ENCODE measurements at places on chromosomes 2 and 18.
A peak's percentile ranks its signal among the peaks of the same experiment; 100 is the strongest.

- no peak for DNase-seq
Measured at GRCh38 chr18:55777666-55778304, 189.8 kb upstream of the TCF4 start.

DNA sequence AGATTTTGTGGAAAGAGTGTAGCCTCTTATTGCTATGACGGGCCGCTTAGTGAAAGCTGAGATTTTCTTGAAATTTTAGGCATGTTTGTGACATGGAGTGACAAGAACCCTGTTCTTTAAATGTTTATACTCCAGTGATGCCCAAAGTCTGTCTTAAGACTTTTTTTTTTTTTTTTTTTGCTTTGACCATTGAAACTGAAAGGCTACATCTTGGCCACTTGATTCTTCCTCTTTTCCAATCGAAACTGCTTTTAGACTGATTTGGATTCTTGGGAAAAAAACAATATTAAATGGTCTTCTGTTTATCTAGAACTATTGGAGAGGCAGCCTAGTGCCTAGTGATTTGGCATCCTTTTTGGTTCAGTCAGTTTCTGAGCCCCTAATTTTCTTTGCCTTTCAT is 2.4 kb upstream of the SLC8A1 start:
- no peak for DNase-seq

DNA sequence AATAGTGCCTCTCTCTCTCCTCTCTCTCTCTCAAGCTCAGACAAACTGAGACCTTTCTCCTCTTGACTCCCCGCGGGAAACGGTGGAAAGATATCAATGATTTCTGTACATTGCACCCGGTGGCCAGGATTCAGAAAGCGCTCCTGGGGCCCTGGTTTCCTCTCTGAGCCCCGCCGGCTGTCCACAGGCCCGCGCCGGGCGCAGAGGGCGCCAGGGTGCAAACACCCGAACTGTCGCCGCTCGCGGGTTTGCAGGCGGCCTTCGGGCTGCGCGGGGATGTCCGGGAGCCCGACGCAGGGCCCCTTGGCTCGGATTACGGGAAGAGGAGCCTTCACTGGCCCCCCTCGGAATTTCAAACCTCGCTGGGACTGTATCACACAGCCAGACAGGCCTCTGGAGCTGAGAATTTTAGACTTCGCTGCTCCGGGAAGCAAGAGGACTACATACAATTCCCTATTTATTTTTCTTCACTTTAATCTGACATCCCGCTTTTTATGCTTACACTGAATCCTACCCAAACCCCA is 5.2 kb upstream of the EN1 start:
- DNase-seq, result no peak

DNA sequence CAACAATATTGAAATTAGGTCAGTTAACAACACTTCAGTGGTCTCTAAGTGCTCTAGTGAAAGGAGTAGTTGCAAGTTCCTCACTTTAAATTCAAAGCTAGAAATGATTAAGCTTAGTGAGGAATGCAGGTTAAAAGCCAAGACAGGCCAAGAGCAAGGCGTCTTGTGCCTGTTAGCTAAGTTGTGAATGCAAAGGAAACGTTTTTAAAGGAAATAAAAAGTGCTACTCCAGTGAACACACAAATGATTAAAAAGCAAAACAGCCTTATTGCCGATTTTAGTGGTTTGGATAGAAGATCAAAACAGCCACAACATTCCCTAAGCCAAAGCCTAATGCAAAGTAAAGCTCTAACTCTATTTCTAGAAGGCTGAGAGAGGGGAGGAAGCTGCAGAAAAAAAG is 44.7 kb downstream of the ANTXR1 start:
- no peak for DNase-seq

- no peak for DNase-seq
Measured at GRCh38 chr2:229392196-229392595, 121.1 kb upstream of the PID1 start.

- no peak for DNase-seq
Measured at GRCh38 chr18:80159713-80160636, 50.9 kb downstream of the ADNP2 start.

DNA sequence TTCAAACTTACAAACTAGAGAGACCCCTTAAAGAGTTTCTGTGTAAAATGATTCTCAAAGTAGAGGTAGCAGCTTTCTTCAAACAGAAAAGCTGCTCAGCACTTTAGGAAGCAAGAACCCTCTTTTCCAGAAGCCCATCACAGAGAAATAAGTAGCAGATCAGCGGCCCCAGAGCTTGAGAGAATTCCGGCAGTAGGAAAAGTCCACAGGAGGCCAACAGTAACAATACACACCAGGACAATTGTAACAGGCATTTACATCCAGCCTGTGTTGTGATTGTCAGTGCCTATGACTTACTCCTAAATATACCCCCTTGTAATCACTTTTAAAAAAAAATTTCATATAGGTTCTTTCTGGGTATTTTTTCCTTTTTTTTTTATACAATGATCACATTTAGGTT is 161.4 kb upstream of the ACVR2A start:
- DNase-seq, result no peak

GRCh38 chr2:33034784-33035183 is 88.0 kb downstream of the LTBP1 start:
- DNase-seq, result no peak

DNA sequence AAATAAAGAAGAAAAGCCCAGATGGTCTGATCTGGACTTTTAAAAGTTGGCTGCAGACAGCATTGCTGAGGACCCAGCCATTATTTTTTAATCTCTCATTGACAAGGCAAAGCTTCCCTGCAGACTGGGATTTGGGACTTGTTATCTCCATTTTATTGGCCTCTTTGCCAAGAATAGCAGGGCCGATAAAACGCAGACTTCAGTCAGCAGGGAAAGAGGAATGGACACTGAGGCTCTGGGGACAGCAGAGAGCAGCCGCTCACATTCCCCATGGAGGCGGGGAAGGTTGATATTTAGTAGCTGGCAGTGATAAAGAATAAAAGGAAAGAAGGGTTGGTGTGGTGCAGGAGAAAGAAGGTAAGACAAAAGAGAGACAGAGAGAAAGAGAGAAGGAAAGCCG is 350.1 kb upstream of the PIK3C3 start:
- DNase-seq, result no peak

DNA sequence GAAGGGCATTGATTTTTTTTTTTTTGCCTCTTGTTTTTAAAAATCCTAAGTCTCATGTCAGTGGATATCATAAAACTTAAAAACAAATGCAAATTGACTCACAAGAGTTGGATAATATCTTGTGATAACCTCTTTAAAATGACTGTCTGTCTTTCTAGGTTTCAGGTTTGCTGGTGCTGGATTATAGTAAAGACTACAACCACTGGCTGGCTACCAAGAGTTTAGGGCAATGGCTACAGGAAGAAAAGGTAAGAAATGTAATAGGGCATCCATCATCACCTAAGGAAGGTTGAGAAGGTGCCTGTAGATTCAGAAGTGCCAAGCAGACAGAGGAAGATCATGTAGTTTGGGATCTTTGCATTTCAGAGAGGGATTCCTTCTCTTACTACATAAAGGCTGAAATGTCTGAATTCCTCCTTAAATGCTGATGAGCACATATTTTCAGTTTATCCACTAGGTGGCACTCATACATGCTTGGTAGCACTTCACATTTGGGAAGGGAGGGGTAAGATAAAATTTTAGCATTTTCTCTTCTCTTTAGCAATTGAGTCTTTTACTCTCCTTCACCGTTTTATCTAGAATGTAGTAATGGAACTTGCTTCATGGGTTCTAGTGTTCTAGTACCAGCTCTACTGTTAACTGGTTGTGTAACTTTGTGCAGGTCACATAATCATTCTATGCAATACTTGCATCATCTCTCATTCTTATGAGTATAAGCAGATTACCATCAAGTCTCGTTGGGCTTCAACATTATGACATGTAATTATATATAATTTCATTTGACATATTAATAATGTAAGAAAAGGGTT is 21.1 kb downstream of the CPS1 start:
- DNase-seq, result peak; percentile 11

- no peak for DNase-seq
Measured at GRCh38 chr2:144554492-144555210, 34.7 kb upstream of the ZEB2 start.

GRCh38 chr2:5057891-5058351 is 634.3 kb upstream of the SOX11 start:
- DNase-seq, result peak; percentile 74

GRCh38 chr2:229943770-229944449 is 21.6 kb downstream of the FBXO36 start:
- DNase-seq, result no peak

GRCh38 chr2:66452917-66453316 is 18.0 kb downstream of the MEIS1 start:
- DNase-seq, result no peak

DNA sequence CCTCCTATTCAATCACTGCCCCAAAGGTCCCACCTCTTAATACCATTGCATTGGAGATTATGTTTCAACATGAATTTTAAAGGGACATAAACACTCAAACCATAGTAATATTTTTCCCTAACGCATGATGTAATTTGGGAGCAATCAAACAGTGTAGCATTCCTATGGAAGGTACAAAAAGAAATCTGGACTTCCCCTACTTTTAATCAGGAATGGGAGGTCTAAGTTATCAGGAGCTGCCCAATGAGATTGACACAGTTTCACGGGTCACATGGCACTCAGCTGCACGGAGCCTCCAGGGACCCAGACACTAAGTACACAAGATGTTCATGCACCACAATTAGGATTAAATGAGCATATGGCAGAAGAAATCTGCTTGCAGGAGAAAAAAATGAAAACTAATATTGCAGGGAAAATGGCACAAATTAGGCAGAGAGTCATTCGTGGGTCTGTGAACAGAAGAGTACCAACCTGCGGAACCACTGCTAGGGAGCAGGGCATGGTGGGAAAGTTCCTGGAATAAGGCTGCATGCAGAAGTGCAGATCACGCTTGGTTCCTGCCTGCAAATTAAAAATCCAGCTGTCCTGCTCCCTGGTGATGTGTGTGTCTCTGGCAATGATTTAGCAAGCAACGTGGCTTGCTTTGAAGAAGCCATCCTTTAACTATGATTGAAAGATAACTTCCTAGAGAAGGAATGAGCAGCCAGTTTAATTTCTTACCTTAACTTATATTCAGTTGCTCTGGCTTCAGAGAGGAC is 326.6 kb upstream of the ID2 start:
- DNase-seq, result no peak

DNA sequence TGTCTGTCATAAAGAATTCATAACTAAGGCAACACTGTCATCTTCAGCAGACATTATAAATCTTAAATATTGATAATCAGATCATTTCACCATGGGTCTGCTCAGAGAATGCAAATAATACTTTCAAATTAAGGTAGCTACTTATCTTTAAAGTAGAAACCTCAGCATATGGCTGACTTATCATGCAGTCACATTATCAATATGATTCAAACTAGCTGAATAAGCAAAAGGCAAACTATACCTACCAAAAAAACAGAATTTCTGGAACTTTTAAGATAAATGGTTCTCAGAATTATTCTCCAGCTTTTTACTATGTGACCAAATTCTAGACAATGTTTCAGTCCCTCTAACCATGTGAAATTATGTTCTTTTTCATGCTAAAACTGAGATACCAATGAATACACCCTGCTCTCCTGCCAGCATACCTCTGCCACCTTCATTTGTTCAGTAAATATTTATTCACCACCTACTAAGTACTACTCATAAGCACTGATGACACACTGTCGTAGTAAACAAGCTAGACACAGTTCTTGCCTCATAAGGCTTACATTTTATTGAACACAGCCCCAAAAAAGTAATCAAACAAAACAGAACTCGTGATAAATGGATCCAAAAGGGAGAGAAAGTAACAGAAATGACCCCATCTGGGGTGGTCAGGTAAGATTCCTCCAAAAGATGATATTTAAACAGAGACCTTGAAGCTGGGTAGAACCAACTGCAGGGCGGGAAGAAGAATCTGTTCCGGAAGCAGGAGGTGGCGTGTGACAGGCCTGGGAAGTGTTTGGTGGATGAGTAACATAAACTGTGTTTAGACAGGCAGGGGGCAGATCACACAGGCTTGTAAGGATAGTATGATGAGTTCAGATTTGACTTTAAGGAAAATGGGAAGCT is 17.7 kb downstream of the SPIRE1 start:
- no peak for DNase-seq

- DNase-seq, result no peak
Measured at GRCh38 chr18:57441071-57441794, 6.1 kb downstream of the ONECUT2 start.

- no peak for DNase-seq
Measured at GRCh38 chr2:203562268-203562667, 27.2 kb upstream of the RAPH1 start.

- DNase-seq, result no peak
Measured at GRCh38 chr2:144479138-144479537, 40.8 kb downstream of the ZEB2 start.

GRCh38 chr2:203242518-203242917 is 3.7 kb downstream of the CYP20A1 start:
- no peak for DNase-seq

GRCh38 chr2:27717070-27717795 is 53.5 kb downstream of the SLC4A1AP start:
- no peak for DNase-seq

DNA sequence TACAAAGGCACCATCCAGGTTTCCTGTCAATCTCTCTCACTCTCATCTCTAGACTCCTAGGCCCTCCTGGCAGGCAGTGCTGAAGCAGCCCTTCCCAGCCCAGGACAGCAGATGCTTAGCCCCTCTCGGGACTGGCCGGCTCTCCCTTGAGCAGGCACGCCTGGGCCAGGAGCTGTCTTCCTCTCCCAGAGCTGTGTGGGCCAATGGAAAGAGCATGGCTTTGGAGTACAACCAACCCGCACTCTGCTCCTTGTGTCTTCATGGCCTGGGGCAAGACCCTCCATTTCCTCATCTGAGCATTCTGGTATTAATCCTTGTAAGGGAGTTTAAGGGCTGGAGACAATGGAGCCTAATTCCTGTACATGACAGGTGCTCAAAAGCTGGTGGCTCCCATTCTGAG is 97.2 kb downstream of the CAPN13 start:
- DNase-seq, result no peak

DNA sequence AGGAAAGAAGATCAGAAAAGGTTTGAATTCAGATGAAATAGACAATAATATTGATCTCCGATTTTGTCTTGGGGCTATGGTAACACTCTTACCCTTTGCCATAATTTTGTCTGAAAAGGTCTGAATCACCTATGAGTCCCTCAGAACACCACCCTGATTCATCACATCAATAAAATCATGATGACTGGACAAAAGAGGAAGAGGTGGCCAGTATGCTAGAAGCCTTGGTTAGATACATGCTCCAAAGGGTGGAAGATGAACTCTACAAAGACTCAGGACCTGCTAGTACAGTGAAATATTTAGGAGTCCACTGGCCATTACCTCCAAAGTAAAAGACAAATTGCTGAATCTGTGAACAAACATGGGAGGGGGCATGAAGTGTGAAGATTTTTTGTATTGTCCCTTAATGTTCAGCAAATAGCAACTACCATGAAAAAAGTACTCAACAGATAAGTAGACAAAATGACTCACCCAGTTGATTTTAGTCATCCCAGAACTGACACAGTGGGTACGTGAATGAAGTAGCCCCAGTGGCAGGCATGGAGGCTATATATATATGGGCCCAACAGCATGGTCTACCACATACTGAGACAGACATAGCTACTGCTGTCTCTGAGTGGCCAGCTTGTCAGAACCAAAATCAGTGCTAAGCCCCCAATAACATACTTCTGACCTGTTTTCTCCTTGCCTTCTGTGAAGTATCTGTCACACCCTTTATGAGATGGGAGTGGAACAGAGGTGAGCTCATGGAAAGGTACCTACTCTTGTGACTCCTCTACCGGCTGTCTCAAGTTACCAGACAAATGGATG is 36.5 kb upstream of the GLS start:
- no peak for DNase-seq

- DNase-seq, result no peak
Measured at GRCh38 chr2:65436824-65437221, 4.4 kb upstream of the SPRED2 start.
